ENCODE measurements at places on chromosomes 5 and 9.
A peak's percentile ranks its signal among the peaks of the same experiment; 100 is the strongest.

DNA sequence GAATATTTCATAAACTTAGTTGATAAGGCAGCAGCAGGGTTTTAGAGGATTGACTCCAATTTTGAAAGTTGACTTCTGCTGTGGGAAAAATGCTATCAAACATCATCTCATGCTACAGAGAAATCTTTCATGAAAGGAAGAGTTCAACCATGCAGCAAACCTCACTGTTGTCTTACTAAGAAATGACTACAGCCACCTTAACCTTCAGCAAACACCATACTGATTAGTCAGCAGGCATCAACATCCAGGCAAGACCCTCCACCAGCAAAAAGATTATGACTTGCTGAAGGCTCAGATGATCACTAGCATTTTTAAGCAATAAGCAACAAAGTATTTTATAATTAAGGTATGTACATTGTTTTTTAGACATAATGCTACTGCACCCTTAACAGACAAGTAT, 7.6 kb downstream of the TMEM174 start:
- no peak for DNase-seq

DNA sequence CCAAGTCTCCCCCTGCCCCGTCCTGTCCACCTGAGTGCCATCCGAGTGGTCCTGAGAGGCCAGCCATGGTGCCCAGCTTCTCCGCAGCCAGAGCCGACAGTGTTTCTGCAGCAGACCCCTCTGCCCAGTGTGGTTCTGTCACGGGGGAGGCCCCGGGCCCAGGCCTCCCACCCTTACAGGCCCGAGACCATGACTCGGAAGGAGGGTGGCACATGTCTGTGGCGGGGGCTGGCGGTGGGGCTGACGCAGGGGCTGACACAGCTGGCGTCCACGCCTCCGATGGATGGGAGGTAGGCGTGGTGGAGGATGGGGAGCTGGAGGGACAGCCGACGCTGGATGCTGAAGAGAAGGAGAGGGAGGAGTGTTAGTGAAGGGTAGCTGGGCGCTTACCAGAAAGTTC, 35.0 kb upstream of the TBC1D2 start:
- DNase-seq, result no peak

- DNase-seq, result peak; percentile 93
Observed at GRCh38 chr9:122307061-122307460, 42.4 kb downstream of the MRRF start.

DNA sequence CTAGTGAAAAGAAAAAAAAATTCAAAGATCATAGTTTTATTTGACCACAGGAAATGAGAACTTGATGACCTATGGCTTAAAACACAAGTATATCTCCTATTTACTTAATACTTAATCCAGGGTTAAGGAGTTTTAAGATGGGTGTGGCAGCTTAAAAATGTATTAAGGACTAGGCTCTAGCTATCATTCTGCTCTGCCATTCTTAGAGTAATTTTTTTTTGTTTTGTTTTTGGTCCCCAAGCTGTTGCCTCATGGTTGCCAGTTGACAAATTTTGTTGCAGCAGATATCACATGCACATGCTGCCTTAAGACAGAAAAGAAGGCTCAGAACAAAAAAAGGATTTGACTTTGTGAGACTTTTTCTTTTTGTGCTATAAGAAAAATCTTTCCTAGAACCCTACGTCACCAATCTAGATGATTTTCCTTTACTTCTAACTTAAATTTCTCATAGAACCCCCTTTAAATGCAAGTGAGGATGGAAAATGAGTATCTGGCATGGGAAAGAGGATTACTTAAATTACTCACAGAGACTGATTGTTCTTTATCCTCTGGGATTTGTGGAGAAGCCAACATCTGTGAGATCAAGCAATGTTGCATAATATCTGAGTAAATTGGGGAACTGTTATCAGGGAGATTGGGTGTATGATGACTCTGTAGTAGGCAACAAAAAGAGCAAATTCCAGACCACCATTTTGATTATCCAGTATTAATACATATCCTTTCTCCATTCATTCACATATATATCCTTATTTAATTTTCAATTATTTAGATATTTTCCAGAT, 364.7 kb upstream of the CD180 start:
- no peak for DNase-seq

- no peak for DNase-seq
Observed at GRCh38 chr5:116452774-116453368, 121.8 kb downstream of the SEMA6A start.

DNA sequence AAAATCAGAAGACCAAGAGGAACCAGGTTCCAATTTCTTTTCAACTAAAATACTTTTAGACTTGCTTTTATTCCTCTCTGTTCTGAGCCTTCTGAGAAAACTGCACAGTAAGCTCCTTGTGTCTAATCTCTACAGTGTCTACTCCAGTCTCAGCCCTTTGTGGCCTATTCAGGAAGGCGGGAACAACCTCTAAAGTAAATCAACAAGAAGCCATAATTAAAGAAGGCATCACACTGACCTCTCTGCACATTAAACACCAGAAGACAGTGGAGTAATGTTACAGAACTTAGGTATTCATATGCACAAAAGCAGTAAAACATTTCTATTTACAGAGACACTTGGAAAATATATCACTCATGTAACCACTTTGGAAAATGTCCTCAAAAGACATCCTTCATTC, 14.9 kb downstream of the XPA start:
- no peak for DNase-seq

DNA sequence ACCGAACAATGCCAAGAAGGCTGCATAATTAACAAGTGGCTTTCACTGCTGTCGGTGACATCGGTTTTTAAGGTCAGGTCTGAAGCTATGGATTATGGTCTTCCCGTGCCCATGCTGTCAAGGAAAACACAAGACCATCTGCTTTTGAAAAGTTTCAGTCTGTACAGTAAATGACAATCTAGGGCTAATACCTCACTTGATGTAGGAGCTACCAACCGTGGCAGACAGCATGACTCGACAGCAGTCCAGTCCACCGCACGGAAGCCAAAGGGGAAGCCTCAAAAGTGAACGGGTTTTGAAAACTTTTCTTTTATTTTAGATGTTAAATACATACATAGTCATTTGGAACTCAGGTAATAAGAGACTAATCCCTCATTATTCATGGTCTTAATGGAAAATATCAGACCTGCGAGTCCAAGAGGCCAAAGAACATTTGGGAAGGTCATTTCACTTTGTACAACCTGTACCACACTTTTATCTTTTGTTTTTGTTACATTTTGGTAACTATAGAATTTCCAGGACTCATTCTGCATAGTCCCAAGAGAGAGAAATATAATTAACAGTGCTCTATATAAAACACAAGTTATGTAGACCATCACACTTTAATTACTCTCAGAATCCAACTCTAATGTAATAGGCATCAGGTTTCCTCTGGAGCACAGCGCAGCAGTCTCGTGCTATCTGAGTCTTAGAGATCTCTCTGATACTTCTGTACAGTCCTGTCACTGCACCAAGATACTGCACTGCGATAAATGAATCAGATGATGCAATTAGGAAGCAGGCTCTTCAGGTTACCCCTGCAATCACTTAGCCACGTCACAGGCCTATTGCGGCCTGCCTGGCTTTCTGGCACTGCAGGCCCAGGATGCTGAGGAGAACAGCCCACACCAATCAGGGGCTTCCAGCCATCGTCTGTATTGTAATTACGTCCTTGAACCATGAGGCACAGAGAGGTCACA, 184.9 kb downstream of the FANCC start:
- no peak for DNase-seq

DNA sequence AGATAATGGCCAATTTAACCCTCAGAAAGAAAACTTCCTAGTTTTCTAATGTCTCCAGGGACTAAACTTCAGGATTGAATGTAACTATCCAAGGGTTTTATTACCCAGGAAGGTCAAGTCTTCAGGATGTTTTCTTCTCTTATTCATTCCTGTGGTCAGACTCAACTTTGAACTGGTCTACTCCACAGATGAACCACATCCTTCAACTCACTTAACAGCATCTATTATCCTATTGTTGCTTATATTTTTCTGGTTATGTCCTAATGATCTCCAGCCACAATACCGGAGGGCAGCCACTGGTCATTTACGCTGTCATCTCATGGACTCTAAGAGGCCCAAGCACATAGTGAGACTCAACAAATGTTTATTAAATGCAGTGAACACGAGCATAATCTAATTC, 47.2 kb upstream of the LIFR start:
- DNase-seq, result no peak

- DNase-seq, result no peak
Observed at GRCh38 chr9:110880189-110880588, 158.1 kb downstream of the LPAR1 start.

DNA sequence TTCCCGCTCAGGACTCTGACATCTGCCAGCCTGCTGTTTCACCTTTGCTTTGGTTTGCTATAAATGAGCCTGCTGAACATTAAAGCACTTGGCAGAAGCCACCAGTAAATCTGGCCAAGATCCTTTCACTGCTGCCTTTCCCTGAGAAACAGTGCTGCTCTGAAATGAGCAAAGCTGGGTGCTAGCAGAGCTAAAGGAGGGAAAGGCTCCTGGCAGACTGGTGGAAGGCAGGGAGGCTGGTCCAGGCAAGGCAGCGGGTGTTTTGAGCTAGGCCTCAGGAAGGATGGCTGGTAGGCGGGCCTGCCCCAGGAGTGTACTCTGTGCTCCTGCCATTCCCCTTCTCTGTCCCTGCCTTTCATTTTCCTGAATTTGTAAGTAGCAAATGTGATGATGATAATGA, 52.5 kb upstream of the PTGS1 start:
- peak; percentile 16 for DNase-seq

- no peak for DNase-seq
Observed at GRCh38 chr5:153879596-153879995, 159.1 kb downstream of the FAM114A2 start.

GRCh38 chr5:95591490-95591901, 28.4 kb upstream of the GPR150 start:
- DNase-seq, result peak; percentile 84

- DNase-seq, result no peak
Observed at GRCh38 chr5:9588254-9588653, 41.9 kb downstream of the TAS2R1 start.

DNA sequence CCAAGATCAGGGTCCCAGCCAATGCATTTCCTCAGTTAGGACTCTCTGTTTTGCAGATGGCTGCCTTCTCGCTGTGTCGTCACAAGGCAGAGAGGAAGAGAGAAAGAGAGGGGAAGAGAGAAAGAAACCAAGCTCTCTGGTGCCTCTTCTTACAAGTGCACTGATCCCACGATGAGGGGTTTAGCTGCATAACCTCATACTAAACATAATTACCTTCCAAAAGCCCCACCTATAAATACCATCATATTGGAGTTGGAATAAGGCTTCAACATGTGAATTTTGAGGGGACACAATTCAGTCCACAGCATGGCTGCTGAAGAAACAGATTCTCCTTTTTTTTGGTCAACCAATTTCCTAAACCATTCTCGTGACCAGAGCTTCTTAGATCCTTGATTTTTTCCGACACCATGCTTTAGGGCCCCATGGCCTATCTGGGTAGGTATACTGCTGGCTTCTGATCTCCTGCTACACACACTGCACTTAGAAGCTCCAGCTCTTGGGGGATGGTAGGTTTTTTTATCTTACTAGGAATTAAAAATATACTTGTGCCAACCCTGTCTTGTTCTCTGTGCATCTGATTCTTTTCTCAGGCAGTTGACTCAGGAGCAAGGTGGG, 5.1 kb downstream of the CAMK4 start:
- no peak for DNase-seq

GRCh38 chr5:109908366-109908765, 218.6 kb downstream of the MAN2A1 start:
- DNase-seq, result no peak

- peak; percentile 36 for DNase-seq
Observed at GRCh38 chr5:41748631-41749030, 121.6 kb downstream of the OXCT1 start.

DNA sequence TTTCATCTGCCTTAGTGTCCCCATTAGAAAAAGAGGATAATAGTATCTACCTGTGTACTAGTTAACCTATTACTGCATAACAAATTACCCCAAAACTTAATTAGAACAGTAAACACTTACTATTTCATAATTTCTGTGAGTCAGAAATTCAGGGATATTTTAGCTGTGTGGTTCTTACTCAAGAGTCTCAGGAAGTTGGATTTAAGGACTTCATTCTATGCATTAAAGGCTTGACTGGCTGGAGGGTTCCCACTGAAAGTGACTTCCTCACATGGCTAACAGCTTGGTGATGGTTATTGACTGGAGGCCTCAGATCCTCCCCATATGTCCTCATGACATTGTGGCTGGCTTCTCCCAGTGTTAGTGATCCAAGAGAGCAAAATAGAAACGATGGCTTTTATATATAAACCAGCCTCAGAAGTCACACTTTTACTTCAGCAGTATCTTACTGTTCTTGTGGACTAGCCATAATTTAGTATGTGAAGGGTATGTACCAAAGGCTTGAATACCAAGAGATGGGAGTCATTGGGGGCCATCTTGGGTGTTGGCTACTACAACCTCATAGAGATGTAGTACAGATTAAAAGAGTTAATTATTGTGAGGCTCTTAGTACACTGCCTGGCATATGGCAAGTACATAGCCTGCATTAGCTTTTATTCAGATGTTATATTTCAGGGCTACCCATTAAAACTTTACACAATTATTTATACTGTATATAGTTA, 9.9 kb downstream of the RAD23B start:
- DNase-seq, result no peak

DNA sequence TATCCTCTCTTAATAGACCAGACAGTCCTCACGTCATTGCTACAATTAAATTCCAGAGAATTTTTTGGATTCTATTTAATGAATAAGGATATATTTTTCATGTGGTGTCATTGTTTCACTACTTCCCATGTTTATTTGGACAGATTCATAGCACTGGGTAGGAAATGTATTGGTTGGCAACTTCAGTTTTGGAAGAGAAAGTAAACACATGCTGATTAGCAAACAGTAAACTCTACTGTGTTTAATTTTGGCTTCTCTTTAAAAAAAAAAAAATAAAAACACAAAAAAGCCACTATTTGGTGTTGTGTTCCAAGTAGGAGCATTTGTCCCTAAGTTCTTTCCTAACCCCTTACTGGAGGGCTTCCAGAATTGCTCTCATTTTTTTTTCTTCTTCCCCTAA, 77.3 kb downstream of the NFIB start:
- DNase-seq, result peak; percentile 76

- DNase-seq, result no peak
Observed at GRCh38 chr5:177477701-177478477, 4.5 kb upstream of the DBN1 start.

- DNase-seq, result no peak
Observed at GRCh38 chr9:120315154-120315553, 264.8 kb downstream of the CDK5RAP2 start.

- DNase-seq, result no peak
Observed at GRCh38 chr9:103991001-103991400, 103.1 kb upstream of the SMC2 start.

DNA sequence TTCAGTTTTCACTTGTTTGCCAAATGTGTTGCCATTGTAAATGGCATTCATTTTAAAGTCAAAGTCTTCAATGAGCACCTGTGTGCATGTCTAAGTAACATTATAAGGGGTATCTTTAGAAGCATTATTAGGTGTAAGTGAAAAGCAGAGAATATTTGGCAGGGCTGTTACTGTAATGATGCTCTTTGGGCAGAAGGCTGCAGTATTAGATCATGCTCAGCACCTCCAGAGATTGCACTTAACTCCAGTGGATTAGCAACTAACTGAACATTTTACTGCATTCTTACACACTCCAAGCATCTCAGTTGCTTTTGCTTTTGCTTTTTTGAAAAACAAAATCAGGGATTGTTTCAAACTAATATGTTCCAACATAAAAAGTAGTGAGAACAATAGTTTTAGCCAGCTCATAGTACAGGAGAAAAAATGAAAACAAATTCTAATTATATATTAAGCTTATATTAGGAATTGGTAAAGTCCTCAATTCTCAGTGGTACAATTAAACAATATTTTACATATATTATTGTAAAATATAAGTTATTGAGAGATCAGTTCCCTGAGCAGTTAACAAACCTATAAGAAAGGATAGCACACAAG, 1740.9 kb upstream of the CDH9 start:
- no peak for DNase-seq

- no peak for DNase-seq
Observed at GRCh38 chr5:31427724-31428309, 104.1 kb downstream of the DROSHA start.

All from lung microvascular endothelial cell (primary cell).